ENCODE measurements at places on chromosomes 1 and 21. TPM values are rescaled to one million over a fixed set of nuclear protein-coding genes. Genes with fewer than 3 reads are reported as not detected.

DNA sequence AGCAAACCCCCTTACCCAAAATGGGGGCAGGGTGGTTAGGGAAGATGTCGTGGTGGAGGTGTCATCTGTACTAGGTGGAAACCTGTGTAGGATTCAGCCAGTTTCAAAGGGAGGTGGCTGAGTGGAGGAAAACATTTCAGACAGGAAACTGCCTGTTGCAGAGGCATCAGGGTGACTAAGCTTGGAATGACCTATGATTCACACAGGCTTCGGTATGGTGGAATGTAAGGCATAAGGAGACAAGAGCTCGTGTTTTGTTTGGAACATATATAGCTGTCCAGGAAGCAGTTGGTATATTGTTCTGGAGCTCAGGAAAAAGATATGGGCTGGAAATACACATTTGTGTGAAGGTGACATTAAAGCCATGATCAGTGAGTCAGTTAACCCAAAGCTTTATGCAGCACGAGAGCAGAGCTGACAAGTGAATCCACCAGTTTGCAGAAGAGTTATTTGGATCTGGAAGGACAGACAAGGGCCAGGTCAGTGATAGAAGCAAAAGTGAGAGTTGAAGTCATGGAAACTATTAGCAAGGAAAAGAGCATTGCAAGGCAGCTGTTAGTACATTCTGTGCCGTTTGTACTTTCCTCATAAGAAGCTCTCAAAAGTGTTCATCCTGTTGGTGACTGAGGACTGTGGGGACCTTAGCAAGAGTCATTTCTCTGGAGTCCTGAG, 12.2 kb downstream of the UTP25 start:
- no peak for DNase-seq

The TSACC gene
- polyA plus RNA-seq: 0.69 TPM

- DNase-seq: no peak
These were observed 21.9 kb downstream of the RAB3B start for GRCh38 chr1:51968632-51969031.

GRCh38 chr1:170481000-170481399, 51.0 kb upstream of the GORAB start:
- no peak for DNase-seq

GRCh38 chr1:16903054-16903453, 7.3 kb downstream of the RNU1-2 start:
- DNase-seq: no peak

DNA sequence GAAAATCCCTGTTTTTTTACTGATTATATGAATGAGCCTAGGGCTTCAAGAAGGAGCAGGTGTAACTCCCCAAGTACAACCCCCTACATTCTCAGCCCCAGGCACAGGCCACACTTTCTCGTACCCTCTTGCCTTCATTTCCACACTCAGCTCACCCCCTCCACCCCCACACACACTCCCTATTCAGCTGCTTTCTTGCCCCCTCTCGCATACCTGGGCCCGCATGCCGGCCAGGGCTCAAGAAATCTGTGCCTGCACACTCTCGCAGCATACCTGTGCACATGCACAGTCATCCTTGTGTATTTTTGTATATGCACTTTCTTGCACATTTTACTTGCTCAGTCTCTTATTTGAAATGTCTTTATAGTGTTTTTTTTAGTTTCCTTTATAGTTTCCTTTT, 2.0 kb downstream of the PTPRF start:
- DNase-seq: no peak

DNA sequence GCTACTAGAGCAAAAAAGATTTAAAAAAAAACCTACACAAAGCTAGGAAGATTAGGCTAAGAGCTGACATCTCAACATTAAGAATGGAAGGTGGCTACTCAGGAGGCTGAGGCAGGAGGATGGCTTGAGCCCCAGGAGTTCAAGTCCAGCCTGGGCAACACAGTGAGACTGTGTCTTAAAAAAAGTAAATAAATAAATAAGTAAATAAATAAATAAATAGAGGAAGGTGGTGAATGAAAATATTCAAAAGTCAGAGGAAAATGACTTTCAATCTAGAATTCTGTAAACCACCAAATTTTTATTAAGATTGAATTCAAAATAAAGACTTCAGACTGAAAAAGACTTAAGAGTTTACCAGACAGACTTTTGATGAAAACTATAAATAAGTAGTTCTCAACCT, 50.9 kb upstream of the TMPRSS2 start:
- DNase-seq: no peak

GRCh38 chr1:105830571-105831146, 1225.8 kb upstream of the PRMT6 start:
- DNase-seq: no peak

The OR2G6 gene
- polyA plus RNA-seq: not detected

GRCh38 chr1:230072866-230073265, 5.8 kb downstream of the GALNT2 start:
- no peak for DNase-seq

- DNase-seq: no peak
These were observed 91.5 kb upstream of the LBR start for GRCh38 chr1:225519166-225519863.

- no peak for DNase-seq
These were observed 27.6 kb downstream of the KIRREL1 start for GRCh38 chr1:158020886-158021620.

DNA sequence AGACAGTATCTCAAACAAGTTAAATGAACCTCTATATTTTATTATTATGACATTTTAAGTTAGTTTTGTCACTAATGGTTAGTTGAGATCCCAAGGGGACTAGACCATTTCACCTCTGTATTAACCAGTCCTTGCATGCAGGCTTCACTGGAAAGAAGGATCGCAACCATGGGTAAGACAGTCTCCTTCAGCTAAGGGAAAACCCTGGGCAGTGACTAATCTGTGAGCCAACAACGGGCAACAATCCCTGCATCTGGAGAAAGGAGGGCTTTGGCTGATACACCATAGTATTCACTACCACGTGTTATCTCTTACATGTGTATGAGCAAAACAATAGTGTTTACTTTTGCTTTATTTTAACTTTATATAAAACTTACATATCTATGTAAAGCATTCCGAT, 708.8 kb upstream of the CHRM3 start:
- DNase-seq: no peak

DNA sequence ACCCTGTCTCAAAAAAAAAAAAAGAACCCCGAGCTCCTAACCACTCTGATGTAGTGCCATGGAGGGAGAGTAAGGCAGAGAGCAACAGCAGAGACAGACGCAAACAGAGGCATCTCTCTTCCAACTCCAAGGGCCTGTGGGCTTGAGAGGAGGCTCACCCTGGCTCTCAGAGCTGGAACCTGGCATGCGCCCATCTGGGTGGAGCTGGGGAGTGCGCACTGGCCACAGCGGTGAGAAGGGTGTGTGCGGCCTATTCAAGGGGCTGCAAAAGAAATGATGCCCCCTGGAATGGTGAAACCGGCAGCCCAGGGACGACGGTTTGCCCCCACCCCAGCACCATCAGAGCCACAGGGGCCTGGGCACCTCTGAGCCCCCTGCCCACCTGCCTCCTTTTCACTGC, 17.6 kb downstream of the COL8A2 start:
- no peak for DNase-seq

The LGR6 gene
- 1.2 TPM for polyA plus RNA-seq

The REN gene
- 111 TPM for polyA plus RNA-seq

DNA sequence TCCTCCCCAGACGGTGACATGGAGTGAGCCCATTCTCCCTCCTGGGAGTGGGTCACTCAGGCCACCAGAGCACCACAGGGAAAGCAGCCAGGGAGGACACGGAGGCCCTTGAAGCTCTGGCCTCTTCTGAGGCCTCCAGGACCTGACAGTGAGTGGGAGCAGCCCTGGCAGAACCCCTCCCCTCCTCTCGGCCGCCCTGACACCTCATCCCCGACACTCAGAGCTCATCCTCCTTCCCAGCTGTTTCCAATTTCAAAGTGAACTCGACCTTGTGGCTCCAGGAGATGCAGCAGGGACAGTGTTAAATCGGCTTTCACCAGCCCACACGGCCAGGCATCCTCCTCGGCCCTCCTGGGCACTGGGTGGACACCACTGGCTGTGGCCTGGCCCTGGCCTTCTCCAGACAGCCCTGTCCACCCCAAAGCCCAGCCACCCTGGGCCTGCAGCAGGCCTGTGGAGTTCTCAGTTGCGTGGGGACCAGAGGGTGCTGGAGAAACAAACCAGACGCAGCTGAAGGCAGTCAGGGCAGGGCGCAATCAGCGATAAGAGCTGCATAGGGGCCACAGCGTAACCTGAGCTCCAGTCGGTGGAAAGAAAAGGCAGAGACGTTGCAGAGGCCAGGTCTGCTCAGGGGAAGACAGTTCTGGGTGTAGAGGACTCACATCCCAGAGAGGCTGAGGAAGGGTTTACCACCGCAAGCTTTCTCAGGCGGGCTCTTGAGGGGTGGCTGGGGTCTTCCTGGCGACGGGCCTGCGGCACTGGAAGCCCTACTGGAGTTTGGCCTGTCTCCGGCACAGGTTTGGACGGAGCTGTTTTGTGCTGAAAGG, 27.1 kb downstream of the FTCD start:
- no peak for DNase-seq

DNA sequence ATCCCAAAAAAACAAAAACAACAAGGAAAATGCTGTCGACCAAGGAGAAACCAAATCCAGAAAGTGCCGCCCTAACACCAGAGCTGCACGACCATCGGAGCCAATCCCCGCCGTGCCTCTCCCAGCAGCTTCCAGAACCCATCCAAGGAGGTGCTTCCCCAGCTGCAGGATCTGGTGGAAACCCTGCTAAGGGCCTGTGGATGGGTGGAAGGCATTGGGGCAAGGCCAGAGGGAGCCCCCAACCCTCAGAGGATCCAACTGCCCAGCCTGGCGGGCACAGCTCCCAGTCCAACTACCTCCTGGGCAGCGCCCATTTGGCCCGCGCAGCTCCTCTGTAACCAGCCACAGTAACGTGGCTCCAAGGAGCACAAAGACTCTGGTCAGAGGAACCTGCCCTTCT, 81.6 kb downstream of the NPHP4 start:
- DNase-seq: no peak

DNA sequence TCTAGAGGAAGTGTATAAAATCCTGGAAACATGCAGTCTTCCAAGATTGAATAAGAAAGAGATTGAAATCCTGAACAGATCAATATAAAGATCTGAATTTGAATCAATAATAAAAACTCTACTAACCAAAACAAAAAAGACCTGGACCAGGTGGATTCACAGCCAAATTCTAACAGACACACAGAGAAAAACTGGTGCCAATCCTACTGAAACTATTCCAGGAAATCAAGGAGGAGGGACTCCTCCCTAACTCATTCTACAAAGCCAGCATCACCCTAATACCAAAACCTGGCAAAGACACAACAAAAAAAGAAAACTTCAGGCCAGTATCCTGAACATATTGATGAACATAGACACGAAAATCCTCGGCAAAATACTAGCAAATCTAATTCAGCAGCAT, 58.3 kb downstream of the SYT14 start:
- no peak for DNase-seq

The KCNQ4 gene
- polyA plus RNA-seq: 1.7 TPM

DNA sequence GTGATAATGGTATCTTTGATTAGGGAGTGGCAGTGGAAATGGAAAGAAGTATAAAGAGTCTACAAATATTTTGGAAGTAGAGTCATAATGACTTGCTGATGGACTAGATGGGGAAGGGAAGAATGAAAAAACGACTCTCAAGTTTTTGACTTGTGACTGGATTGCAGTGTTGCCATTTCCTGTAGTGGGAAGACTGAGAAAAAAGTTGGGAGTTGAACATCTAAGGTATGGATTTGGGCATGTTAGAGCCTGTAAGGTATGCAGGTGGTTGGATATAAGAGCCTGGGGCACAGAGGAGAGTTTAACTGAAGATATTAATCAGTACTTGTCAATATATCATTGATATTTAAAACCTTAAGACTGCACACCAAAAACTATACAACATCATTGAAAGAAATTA, 19.4 kb downstream of the DNM3 start:
- no peak for DNase-seq

DNA sequence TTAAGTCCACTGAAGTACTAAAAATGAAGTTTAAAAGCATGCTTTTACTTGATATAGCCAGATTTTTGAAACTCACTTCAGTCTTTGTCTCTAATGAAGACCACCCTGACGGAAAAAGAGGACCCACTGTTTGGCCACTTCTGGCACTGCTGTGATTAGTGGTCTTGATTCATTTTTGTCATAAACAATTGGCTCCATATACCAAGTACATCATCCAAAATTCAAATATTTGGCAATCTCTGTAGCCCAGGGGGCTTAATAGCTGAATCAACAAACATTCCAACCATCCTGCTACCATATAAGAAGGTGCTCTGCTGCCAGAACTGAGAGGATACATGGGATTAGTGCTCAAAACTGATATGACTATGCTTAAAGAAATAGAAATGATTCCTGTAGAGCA, 156.0 kb downstream of the COL24A1 start:
- DNase-seq: no peak

DNA sequence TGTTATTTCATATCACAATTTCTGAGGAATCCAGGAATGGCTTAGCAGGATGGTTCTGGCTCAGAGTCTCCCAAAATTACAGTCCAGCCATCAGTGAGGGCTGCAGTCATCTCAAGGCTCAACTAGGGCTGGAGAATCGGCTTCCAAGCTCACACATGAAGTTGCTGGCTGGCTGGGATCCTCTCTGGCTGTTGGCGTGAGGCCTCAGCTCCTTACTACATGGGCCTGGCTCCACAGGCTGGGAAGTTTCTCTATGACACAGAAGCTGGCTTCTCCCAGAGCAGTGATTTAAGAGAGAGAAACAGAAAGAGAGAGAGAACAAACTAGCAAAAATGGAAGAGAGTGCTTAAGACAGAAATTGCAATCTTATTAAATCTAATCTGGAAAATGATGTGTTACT, 38.8 kb upstream of the RGS8 start:
- DNase-seq: no peak

DNA sequence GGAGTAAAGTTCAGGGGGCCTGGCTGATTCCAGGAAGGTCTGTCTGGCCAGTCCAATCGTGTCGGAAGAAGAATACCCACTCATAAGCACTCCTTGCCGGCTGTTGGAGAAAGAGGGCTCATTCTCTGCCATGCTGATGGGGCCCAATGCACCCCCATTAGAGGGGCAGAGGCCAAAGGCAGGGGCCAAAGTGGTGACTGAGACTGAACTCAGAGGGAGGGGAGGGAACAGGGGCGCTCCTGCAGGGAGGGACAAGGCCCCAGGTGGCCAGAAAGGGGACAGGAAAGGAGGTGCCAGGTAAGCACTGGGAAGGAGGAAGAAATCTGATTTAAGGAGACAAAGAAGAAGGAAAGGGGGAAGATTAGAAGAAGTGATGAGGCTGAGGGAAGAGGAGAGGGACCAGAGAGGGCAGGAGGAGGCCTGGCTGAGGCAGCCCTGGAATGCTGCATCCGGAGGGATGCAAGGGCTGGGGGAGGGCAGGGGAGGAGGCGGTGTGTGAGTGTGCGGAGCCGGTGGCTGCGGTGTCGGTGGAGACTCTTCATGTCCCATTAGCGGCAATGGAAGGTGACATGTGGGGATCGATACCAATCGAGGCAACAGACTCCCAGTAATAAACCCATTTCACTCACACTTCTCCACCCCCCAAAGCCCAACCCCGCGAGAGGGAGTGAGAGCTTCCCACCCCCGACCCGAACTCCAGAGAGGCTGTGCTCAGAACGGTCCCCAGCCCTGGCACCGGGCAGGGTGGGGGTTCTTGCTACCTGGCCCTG, 12.0 kb upstream of the ETV3L start:
- DNase-seq: no peak
